RCC 7860 (cell line): ENCODE measurements at places on chromosomes 7 and 10.

DNA sequence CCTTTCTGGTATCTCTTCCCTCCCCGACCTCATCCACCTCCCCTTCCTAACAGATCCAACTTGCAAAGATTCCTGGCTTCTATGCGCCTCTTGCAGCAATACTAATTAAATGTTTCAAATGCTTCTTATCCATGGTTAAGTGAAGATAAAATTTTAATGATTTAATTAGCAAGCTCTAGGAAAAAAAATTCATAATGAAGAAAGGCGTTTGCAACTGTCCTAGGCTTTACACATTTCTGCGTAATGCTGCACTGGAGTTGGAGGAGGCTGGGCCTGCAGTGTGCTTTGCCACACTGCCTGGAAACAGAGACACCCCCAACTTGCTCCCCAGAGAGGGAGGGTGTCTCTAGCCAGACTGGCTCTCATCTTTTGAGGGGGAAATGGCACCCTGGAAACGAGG is 123.9 kb upstream of the CARD11 start:
- DNase-seq = no peak

GRCh38 chr10:3783316-3783681 is 1.7 kb downstream of the KLF6 start:
- DNase-seq = peak; percentile 72

- DNase-seq = no peak
Measured at GRCh38 chr7:2603044-2603965, 28.5 kb upstream of the TTYH3 start.

GRCh38 chr7:120741371-120742042 is 116.4 kb downstream of the TSPAN12 start:
- DNase-seq = no peak

DNA sequence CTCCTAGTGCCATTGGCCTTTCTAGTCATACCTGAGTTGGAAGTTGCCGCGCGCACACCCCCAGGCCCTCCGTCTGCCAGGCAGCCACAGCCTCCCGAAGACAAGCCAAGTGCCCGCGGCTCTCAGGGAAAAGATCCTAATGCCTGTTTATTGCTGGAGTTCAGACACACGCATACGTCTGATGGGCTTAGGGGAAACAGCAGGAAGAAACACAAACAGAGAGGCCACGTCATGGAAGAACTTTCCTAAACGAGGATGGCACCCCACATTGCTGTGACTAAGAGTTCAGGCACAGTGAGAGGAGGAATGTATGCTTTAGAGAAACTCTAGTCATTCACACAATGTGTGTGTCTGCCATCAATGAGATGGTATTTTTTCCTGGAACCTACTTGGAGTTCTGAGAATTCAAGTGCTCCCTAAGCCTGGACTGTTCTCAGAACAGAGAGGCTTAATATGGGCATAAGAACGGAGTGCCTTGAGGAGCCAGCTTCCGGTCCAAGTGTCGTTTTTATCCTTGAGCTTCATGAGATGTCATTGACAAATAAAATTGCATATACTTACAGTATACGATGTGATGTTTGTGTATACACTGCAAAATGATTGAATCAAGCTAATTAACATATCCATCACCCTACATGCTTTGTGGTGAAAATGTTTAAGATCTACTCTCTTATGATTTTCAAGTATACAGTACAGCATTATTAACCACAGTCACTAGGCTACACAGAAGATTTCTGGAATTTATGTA is 11.6 kb upstream of the RBP3 start:
- peak; percentile 23 for DNase-seq

DNA sequence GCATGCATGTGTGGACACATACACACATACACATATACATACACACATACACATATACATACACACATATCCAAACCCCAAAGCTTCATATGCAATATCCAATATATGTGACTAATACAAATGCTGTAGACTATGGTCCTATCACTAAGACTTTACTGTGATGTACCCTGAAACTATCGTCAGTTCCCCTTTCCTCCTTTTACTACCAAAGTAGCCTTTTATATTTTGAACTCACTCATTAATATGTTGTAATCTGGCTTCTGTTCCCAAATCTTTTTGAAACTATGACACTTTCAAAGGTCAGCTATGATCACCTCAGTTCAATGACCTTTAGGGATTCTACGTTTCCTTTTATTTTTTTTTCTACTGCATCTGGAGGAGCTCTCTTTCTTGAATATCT is 64.8 kb upstream of the TFEC start:
- DNase-seq = no peak

DNA sequence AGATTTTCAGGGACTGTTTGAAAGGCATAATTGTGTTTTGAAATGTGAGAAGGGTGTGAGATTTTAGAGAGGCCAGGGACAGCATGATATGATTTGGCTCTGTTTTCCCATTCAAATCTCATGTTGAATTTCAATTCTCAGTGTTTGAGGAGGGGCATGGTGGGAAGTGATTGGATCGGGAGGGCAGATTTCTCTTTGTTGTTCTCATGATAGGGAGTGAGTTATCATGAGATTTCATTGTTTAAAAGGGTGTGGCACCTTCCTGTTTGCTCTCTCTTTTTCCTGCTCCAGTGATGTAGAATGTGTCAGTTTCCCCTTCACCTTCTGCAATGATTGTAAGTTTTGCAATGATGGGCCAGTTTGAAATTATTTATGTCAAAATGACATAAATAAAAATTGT is 113.0 kb upstream of the PCDH15 start:
- no peak for DNase-seq

GRCh38 chr10:133528845-133529575 is 1.8 kb downstream of the CYP2E1 start:
- DNase-seq = no peak

- DNase-seq = no peak
Measured at GRCh38 chr10:93999401-93999851, 5.7 kb downstream of the PLCE1 start.

DNA sequence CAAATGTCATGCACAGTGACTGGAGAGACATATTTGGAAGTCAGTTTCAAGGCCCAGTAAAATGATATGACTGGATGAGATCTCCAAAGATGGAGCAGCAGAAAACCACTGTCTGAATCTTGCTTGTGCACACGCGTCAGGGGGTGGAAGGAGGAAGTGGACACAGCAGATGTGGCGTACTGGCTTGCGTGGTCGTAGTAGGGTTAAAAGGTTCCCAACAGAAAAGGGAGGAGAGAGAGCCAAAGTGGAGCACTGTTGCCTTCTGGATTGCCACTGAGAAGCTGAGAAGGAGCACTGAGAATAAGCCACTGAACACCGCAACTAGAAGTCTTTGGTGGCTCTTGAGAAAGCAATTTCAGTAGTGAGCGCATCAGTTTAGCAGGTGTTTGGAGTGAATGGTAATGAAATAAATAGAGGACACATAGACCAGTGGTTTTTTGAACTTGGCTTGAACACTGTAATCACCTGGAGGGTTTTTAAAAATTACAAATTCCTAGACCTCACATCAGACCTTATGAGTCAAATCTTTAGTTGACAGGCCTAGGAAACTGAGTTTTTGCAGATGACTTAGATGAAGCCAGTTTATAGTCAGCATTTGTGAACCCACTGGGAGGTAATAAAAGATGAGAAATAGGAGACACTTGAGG is 227.3 kb downstream of the PTEN start:
- DNase-seq = no peak

DNA sequence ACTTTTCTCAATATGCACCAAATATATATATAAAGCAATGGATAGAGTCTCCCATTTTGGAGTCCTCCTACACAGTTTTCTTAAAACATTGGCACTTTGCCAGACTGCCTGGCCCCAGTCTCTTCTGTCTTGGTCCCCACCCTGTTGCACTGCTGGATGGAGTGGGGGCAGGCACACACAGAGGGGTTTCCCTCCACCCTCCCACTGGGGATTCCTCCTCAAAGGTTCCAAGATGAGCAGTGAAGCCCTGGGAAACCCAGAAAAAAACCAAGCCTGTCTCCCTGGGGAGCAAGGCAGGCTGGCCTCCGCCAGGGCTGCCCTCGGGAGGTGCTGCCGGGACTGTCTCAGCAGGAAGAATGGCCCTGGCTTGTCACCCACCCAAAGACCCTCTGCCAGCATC is 68.0 kb downstream of the SH3PXD2A start:
- DNase-seq = no peak

- no peak for DNase-seq
Measured at GRCh38 chr10:60537697-60538096, 148.0 kb upstream of the ANK3 start.

- DNase-seq = no peak
Measured at GRCh38 chr7:39892361-39892760, 57.7 kb upstream of the CDK13 start.

- no peak for DNase-seq
Measured at GRCh38 chr7:131355917-131356777, 28.5 kb downstream of the MKLN1 start.

- peak; percentile 73 for DNase-seq
Measured at GRCh38 chr7:11716185-11716584, 115.8 kb downstream of the THSD7A start.

GRCh38 chr10:128721963-128722445 is 595.8 kb upstream of the MKI67 start:
- no peak for DNase-seq

DNA sequence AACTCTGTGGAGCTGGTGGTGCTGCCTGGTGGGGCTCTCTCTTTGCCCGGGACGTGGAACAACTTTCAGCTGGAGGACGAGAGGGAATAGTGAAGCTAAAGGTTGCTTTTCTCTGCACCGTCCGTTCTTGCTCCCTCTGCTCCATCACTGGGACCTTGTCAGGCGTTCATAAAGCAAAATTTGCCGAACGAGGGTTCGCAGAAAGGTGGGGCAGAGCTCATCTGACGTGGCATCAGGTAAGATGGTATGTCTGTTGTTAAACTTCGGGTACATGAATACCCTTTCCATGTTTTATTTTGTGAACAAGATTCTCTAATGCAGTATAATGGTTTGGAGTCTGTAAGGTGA is 416 bp downstream of the BBS9 start:
- DNase-seq = no peak

- DNase-seq = no peak
Measured at GRCh38 chr10:74322565-74322964, 171.5 kb downstream of the ADK start.

DNA sequence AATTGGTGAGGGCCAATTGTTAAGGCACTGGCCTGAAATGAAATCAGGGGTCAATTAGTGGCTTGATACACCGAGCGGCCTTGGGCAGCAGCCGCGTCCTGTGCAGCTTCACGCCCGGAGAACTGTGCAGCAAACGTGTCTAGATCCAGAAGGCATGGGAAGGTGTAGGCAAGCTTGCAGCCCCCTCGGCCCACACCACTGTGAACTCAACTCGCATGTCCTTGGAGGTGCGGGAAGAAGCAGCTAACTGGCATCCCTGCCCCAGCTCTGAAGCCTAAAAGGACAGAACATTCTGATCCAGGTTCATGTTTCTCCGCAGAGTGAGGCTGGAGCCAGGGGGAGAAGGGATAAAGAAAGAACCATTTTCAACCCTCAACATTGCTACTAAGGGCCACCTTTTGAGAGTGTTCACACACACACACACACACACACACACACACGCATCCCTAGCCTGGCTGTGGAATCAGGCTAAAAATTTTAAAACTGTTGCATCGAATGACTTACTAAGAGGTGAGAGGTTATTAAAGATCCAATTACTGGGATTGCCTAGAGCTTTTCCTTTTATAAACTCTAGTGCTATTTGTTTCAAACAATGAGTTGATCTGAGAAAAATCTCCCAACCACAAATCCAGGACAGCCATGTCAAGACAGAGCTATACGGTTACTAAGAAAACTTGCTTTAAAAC is 104.0 kb downstream of the PARP12 start:
- no peak for DNase-seq

- DNase-seq = no peak
Measured at GRCh38 chr10:116138897-116139296, 134.1 kb downstream of the GFRA1 start.

DNA sequence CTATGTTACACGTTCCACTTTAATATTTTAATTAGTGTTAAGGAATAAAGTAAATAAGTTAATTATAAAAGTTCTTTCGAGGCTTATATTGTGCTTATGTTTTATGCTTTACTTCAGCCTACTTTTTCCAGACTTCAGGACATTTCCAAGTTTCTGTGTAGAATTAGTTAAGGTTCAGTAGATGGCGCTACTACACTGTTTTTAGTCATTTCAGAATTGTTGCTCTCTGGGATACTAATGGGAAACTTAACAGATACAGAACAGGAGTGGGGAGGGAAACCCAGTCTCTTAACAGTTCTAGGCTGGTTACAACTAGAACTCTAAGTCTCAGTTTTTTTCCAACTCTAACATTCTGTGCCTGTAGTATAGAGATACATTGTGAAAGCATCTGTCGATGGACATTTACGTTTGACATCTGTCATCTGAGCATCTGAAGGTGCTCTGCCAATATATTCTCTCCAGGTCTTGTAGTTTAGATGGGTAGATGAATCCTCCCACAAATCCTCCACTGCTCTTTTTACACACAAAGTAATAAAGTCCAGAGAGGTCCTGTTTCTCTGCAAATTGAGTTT is 56.8 kb upstream of the FAM171A1 start:
- DNase-seq = peak; percentile 35

GRCh38 chr7:92748495-92748894 is 87.9 kb downstream of the CDK6 start:
- no peak for DNase-seq

DNA sequence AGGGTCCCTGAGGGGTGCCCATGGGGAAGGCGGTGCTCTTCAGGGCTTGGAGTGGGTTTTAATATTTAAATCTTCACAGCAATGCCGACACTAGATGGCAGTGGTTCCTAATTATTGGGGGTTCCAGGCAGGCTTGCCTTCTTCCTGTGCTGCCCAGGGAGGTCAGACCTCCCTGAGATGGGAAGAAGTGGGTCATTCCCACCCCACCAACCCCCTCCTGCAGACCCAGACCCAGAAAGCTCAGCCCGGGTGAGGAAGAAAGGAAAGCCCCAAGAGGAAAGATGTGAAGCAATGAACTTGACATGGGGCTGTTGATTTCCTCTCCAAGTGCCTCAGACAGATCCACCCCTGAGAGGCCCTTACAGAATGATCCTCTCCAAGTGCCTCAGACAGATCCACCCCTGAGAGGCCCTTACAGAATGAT is 85.1 kb upstream of the LANCL2 start:
- peak; percentile 54 for DNase-seq
